ENCODE measurements at places on chromosomes 7 and 10.

DNA sequence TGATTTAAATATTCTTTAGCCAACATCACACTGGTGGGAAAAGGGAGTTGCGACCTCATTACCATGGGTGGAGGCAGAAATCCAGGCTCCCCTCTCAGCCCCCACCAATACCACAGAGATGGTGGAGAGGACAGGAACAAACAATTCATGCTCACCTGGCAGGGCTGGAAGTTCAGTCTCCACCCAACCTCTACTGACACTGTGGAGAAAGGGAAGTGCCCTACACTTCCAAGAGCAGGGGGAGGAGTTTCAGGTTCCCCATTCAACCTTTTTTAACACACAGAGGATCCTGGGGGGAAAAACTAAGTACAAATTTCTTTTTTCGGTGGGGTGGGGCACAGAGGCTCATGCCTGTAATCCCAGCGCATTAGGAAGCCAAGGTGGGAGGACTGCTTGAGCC is 210.1 kb upstream of the KCTD7 start:
- no peak for DNase-seq

DNA sequence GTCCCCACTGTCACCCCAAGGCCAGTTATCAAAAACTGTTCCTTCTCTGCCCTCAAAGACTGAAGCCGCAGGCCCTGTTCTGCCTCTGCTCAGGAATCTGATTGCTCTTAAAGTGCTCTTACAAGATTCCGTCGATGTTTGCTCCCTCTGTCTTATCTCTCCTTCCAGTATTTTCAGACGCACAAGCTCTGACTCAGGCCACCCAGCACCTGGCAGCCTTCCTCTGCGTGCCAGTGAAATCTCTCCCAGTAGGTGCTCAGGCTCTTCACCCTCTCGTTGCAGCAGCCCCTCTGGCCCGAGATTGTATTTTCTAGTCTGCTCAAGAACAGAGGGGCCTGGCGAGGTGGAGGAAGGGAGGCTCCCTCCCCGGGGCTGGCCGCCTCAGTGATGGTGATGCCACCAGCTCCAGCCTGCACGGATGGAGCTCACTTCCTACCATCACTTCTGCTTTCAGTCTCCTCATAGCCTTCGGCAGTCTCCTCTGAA is 276.2 kb downstream of the USP6NL start:
- no peak for DNase-seq

GRCh38 chr10:54702583-54703485 is 98.2 kb downstream of the PCDH15 start:
- no peak for DNase-seq

DNA sequence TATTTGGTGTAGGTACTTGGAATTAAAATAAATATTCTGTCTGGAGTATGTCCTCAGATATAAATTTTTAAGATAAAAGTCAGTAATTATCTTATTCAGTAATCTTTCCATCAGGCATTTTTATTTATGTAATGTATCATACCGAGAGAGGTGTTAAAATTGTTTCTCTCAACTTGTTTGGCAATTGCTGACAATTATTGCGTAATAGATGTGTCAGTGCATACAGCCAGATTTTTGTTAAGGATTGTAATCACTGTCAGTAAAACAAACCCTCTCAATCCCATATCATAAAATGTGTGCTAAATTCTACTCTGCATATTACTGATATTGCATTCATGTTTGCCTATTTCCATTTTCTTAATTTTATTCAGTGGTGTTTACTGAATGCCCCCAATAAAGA is 69.2 kb downstream of the CNTNAP2 start:
- no peak for DNase-seq

DNA sequence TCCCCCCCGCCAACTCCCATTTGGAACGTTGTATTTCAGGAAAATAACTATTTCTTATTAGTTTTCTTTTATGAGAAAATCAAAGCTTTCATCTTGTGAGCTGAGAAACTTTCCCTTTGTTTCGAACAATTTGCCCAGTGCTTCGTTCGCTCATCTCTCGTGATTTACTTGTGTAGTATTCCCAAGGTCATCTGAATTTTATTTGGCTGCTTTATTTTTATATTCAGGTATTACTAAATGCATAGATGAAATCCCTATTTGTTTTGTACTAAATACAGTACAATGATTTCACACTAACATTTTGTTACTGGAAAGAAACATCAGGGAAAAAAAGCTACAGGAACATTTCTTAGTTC is 12.0 kb upstream of the EBLN1 start:
- DNase-seq: no peak

GRCh38 chr7:102230593-102230992 is 56.1 kb upstream of the SH2B2 start:
- no peak for DNase-seq

- no peak for DNase-seq
Measured at GRCh38 chr10:58775960-58776567, 263.4 kb downstream of the BICC1 start.

DNA sequence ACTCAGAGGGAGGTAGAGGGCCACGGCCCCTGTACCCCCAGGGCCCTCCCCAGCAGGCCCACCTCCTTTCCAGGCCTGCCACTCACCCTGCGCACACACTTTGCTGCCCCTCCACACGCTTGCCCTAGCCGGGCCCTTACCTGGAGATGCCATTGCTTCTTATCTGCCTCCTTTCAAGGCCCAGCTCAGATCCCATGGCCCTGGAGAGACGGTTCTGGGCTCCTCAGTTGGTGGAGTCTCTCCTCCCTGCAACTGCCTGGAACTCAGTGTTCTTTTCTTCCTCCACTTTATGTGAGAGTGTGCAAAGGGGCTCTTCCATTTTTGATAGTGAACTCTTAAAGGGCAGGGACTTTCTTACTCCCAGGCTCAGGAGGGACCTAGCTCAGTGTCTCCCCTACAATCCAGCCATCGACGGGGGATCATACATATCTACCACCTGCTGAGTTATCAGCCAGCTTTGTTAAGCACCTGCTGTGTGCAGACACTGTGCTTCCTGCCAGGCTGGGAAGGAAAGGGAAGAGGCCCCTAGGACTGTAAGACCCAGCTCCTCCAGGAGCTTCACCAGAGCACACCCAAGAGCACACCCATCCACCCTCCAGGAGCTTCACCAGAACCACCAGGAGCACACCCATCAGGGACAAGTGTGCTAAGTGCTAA is 89.3 kb upstream of the MACROH2A2 start:
- no peak for DNase-seq

Data from activated CD4-positive, CD25-positive, alpha-beta regulatory T cell (primary cell).